Muscle of leg (tissue), 16 donors: ENCODE measurements at places on chromosomes 2 and 18.

- DNase-seq: no peak
Observed at GRCh38 chr2:206981086-206981674, 41.9 kb downstream of the CPO start.

- no peak for DNase-seq
Observed at GRCh38 chr2:220893411-220893810, 678.7 kb downstream of the EPHA4 start.

- DNase-seq: no peak
Observed at GRCh38 chr2:10317646-10318045, 14.9 kb downstream of the HPCAL1 start.

DNA sequence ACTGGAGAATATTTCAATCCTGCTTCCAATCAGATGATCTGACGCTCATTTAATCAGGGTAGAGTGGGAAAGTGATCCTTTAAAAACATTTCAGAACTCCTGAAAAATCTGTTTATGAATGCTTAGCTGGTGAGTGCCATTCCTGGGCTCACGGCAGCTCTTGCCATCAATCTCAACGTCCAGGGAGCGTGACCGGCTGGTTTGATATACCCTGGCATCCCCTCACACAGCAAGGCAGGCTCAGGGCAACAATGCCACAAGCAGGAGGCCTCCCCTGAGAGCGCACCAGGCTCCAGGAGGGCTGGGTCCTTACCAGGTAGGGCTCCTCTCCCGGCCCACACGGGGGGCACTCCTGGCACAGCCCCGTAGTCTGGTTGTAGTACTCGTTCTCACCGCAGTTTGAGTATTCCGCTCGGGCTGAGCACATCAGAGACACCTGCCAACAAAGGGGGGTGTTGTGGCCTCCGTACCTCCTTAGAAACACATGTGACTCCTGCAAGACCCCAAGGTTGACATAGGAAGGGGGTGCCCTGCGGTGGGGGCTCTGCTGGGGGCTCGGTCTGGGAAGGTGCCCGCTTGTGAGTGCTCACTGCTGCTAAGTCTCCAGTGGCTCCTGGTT, 59.1 kb downstream of the EDAR start:
- DNase-seq: no peak
